ENCODE measurements at places on chromosomes 5 and 9. TPM values are rescaled to one million over a fixed set of nuclear protein-coding genes. Genes with fewer than 3 reads are reported as not detected.
A peak's percentile ranks its signal among the peaks of the same experiment; 100 is the strongest.

ERGIC1 gene
- total RNA-seq: 135 TPM

OR2V2 gene
- not detected for total RNA-seq

DPYSL3 gene
- 288 TPM for total RNA-seq

F2R gene
- total RNA-seq: 22.0 TPM

GADD45G gene
- total RNA-seq: 4.5 TPM

FRRS1L gene
- total RNA-seq: 0.29 TPM

PCDHA9 gene
- 0.36 TPM for total RNA-seq

GRCh38 chr5:137287569-137287968, 211.6 kb downstream of the SPOCK1 start:
- H3K4me3 ChIP-seq: no peak overlapping the region
- DNase-seq: no peak
- H3K36me3 ChIP-seq: no peaks in the 10 kb centered on the region

DNA sequence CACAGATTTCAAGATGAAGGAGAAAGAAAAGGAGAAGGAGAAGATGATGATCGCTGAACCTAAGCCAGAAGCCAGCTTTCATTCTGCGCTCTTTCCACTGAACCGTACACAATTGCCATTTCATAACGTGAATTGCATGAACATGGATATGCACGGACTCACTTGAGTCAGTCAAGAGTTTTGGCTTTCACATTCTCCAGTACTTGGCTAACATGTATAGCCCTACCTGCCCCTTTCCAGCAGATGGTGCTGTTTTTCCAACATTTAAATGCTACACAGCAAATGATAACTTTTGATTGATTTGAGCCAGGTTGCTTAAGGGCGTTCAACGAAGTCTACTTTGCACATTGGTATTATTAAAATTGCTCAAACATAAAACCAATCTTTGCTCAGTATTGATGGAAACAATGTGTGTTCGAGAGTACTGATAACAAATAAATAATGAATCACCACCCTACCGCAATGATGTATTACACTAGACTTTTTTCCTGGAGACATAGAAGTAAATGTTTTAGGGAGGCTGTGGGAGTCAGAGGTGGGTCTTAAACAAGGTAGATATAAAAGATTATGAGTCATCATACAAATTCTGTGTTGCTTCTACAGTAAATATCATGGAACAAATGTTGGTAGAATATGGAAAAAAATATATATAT, 196.4 kb downstream of the TRPM3 start:
- peak overlapping the region; percentile 90 for H3K27ac ChIP-seq
- DNase-seq: no peak

DNA sequence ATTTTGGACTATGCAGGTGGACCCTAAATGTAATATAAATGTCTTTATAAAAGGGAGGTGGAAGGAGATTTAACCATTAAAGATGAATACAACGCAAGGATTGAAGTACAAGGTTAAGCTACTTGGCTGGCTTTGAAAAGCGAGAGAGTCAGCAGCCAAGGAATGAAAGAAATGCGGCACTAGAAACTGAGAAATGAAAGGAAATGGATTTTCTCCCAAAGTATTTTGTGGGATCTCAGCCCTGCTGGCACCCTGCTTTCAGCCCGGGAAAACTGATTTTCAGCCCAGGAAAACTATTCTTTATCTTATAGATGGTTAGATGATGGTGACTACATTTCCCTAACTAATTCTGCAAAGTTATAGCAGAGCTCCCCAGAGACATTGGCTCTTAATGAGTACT, 1349.6 kb upstream of the C9orf72 start:
- H3K27me3 ChIP-seq: no peaks in the 10 kb centered on the region
- H3K4me3 ChIP-seq: no peak overlapping the region
- no peak overlapping the region for H3K27ac ChIP-seq

GRCh38 chr9:110543631-110544051, 35.9 kb downstream of the SVEP1 start:
- H3K4me3 ChIP-seq: no peak overlapping the region
- H3K27ac ChIP-seq: no peak overlapping the region
- DNase-seq: peak; percentile 47
- H3K27me3 ChIP-seq: no peaks in the 10 kb centered on the region

DNA sequence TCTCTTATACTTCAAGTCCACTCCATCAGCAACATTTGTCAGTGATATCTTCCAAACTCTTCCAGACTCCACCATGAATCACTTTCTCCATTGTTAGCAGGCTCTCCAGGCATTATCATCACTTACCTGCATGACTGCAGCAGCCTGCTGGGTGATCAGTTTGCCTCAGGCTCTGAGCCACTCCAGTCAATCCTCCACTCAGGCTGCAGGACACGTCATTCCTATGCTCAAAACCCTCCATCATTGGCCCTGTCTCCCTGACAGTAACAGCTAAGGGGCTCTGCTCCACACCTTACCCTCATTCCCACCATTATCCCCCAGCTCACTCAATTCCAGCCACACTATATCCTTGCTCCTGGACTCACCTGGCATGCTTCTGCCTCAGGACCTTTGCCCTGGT, 10.7 kb downstream of the DIRAS2 start:
- no peak overlapping the region for H3K27ac ChIP-seq
- DNase-seq: no peak
- H3K4me3 ChIP-seq: no peak overlapping the region
- H3K4me1 ChIP-seq: no peaks in the 10 kb centered on the region
- H3K36me3 ChIP-seq: no peaks in the 10 kb centered on the region
- no peaks in the 10 kb centered on the region for H3K27me3 ChIP-seq

- no peaks in the 10 kb centered on the region for H3K27me3 ChIP-seq
- no peak for DNase-seq
- no peak overlapping the region for H3K27ac ChIP-seq
- no peaks in the 10 kb centered on the region for H3K4me1 ChIP-seq
- no peaks in the 10 kb centered on the region for H3K36me3 ChIP-seq
Measured at GRCh38 chr9:121645003-121645402, 6.4 kb upstream of the DAB2IP start.
